ENCODE measurements at places on chromosomes 16 and 17. TPM values are rescaled to one million over a fixed set of nuclear protein-coding genes. Genes with fewer than 3 reads are reported as not detected.

GRCh38 chr17:59856859-59857794, 35.6 kb downstream of the TUBD1 start:
- no peak for DNase-seq

DNA sequence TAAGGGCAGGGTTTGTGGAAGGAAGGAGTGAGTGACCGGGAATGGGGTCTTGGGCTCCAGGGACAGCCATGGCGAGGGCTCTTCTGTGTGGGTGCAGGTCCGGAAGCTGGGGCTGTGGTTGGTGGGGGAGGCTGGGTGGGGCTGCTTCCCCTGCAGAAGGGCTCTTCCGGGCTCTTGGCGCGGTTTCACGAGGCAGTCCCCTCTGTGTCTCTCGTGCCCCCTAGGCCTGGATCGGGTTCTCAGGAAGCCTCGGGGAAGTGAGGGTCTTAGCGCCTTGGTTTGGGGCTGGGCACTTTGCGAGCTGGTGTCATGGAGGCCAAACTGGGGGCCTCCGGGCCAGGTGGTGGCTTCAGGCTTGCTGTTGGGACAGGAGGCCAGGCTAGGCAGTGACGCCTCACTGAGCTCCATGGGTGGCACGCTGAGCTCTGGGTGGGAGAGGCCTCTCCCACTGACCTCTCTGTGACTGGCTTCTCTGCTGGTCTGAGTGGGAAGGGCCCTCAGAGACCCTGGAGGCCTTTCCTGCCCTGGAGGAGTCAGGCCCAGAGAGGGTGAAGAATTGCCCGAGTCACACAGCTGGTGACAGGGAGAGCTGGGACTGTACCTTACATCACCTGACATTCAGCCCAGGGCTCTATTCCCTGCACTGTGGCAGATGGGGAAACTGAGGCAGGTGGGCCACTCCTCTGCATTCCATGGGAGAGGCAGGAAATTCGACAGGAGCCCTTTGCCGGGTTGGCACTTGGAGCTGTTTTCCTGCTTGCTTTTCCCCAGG, 8.2 kb downstream of the ADCY7 start:
- DNase-seq: no peak

DNA sequence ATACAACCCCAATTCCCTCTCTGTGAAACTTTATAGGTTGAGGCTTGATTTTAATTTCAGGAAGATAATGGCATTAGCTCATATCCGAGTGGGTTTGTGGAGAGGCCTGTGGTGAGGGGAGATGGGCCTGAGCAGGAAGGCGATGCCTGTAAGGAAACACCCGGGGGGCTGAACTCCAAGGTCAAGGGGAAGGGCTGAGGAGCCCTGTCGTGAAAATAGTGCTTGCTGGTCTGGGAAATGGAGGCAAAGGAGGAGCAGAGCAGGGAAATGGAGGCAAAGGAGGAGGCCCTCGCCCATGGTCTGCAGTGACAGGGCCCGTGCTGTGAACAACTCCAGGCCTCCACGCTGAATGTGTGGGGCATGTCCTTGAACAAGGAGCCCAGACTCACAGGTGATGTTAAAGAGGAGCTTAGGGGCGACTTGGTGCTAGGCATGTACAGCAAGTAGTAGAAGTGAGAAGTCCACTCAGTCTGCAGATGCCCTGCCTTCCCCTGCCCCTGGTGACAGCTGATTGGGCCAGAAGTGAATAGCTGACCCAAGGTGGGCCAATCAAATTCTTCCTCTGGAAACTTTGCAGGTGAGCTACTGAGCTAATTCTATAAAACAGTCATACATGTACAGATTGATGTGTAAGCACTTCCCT, 38.1 kb downstream of the MRPS23 start:
- DNase-seq: no peak

Gene CXCL16
- total RNA-seq: 5.3 TPM

DNA sequence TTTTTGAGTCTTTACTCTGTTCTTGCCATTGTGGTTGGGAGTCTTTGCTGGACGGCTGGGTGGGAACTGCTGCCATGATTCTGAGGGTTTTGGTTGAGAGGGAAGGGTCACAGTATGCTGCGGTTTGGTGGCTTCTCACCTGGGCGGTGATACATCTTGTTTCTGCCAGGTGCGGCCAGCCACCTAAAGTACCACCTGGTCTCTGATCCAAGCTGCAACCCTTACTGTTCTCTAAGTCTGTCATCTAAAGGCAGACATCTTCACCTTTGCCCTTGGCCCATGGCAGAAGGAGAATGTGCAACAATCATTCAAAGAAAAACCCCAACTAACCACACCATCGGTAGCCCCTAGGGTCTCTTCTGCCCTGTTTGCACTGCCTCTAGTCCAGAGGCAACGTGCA, 19.6 kb upstream of the MPO start:
- DNase-seq: no peak

DNA sequence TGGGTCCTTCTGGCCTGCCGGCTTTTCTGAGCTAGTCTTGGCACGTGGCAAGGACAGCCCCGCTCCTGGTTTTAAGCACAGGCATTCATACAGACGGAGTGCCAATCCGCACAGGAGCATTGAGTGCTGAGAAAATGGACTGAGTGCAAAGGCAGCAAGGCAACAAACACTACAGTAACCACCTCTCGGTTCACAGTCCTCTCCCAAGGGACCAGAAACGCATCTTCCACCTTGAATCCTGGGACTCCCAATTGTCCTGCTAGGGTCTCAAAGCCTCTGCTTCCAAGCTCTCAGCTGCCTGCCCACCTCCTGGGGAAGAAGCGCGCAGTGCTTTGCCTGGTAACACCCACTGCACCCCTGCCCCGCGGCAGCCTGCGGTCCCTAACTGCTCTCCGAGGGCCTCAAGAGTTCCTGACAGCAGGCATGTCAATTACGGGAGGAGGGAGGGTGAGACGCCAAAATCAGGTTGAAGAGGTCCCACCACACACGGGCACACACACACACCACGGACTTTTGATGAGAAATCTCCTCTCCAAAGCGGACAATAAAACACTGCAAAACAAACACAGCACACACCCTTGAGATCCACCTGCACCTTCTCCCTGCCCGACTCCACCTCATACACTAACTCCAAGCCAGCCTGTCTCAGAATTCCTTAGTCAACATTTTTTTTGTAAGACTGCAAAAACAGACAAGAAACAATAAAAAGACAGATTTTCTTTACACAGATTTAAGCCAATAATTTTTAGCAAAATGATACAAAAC, 15.0 kb downstream of the SLC16A3 start:
- no peak for DNase-seq

Gene NT5C3B
- 77.9 TPM for total RNA-seq

DNA sequence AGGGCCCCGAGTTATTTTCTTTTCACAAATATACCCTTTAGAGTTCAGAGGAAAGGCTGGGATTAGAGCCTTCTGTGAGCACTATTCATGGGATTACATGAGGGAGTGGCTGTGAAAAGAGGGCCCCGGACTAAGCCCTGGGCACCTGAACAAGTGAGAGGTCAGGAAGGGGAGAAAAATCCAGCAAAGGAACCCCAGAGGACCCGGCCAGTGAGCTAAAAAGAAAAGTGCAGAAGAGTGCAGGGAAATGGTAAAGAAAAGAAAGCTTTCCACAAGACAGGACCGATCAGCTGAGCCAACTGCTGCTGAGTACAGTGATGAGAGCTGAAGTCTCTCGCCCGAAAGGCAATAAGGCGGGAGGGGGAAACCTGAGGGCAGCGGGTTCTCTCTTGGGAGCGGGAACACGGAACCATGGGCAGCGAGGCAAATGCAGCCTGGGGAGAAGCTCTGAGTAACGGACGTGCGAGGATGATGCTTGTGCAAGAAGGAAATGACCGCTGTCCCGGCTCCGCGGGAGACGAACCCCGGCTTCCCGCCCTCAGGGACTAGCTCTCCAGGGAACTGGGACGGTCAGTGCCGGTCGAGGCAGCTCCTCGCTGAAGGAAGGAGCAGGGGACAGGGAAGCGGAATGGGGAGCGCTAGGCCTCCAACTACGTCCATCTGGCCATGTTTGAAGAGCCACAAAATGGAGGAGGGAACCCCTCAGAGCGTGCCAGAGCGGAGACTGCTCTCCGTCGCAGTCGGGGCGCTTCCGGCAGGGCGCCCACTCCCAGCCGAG, 665 bp upstream of the ALDH3A2 start:
- peak; percentile 70 for DNase-seq
